A549 (cell line): ENCODE measurements at places on chromosomes 3 and 15. TPM values are rescaled to one million over a fixed set of nuclear protein-coding genes. Genes with fewer than 3 reads are reported as not detected.

GRCh38 chr15:65646486-65646885, 24.7 kb downstream of the SLC24A1 start:
- no peak for DNase-seq

EID1 gene
- 173 to 182 TPM (median 180 TPM) in 3 replicates for polyA plus RNA-seq

SERPINI2 gene
- polyA plus RNA-seq = not detected in 3 replicates

- no peak for DNase-seq
These were observed 148.8 kb downstream of the SLC9A9 start for GRCh38 chr3:143699424-143699823.

DNA sequence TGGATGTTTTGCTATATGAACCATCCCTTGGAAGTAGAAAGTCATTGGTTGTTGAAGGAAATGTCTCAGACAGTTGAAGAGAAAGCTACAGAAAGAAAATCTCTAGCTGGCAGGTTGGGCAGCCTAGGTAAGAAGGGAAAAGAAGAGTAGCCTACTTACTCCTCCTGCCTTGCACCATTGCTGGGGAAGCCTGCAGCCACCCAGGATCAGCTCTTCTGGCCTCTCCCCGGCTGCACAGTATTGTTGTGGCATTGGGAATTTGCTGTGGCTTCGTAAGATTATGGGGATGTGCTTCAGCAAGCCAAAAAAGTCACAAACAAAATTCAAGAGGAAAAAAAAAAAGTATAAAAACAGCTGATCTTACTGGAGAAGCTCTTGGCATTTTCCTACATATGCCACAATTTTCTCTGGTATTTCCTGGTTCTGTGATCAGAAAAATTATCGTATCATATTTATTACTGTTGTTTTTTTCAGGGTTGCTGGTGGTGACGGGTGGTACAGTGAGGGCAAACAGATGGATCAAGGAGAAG, 154.2 kb downstream of the TIGIT start:
- no peak for DNase-seq

DNA sequence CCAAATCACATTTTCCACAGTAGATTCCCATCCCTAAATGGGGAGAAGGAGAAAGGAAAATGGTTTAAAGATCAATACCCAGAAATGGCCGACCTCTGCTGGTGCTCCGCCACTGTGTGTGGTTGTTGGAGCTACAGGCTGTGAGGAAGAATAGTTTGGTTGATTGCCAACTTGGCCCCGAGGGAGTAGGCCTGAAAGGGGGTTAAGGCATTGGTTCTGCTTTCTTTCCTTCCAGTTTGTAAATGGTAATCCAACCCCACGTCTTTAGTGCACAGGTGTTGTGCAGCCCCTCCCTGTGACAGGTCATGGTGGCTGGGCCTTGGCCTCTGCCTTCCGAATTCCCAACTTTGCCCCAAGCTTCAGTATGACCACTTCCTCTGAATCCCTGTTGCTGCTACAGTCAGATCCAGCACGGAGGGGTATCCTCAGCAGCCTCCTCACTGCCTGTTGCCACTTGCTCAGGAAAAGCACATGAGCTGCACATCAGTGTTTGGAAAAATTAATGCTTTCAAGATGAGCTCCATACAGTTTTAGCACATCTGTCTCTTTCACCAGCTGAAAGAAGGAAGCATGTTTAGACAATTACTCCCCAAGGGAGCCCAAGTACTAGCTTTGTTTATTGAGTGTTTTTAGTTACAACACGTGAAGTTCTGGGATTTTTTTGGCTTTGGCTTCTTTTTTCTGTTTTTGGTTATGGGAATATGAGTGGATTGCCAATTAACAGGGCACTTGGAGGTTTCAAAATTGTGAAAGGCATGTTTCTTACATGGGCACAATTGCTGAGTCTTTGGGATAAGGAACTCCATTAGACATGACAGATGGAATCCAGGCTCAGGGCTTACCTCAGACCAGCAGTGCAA, 92.3 kb upstream of the ROPN1 start:
- DNase-seq = no peak

DNA sequence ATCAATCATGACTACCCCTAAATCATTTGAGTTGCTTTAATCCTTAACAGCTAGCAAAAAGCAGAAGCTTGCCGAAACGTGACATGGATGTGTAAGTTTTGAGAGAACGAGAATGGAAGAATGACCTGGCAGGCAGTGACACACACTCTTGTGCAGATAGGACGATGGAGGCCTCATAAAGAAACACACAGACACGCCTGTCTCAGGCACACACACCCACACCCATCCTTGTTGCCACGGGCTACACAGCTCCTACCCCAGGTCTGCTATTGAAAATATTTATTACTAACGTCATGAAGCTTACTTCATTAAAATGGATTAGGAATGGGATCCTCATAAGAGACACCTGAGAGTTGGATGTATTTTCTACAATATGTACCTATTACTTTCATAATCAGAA, 8.5 kb downstream of the MYO5C start:
- DNase-seq = peak; percentile 68

GRCh38 chr3:101898752-101899169, 49.4 kb downstream of the NFKBIZ start:
- DNase-seq = no peak

CAND2 gene
- polyA plus RNA-seq = 0.67 to 1.0 TPM (median 0.84 TPM) in 3 replicates

HRG gene
- polyA plus RNA-seq = not detected in 3 replicates

GRCh38 chr3:195046441-195046840, 224.5 kb downstream of the XXYLT1 start:
- DNase-seq = no peak

DOCK3 gene
- 0.46 to 0.54 TPM (median 0.50 TPM) in 3 replicates for polyA plus RNA-seq

GRCh38 chr15:79357566-79357965, 46.7 kb downstream of the TMED3 start:
- no peak for DNase-seq

GRK7 gene
- 0.03 TPM in 1 of 3 replicates, not detected in the others for polyA plus RNA-seq
